ENCODE measurements at places on chromosomes 7 and 10.

DNA sequence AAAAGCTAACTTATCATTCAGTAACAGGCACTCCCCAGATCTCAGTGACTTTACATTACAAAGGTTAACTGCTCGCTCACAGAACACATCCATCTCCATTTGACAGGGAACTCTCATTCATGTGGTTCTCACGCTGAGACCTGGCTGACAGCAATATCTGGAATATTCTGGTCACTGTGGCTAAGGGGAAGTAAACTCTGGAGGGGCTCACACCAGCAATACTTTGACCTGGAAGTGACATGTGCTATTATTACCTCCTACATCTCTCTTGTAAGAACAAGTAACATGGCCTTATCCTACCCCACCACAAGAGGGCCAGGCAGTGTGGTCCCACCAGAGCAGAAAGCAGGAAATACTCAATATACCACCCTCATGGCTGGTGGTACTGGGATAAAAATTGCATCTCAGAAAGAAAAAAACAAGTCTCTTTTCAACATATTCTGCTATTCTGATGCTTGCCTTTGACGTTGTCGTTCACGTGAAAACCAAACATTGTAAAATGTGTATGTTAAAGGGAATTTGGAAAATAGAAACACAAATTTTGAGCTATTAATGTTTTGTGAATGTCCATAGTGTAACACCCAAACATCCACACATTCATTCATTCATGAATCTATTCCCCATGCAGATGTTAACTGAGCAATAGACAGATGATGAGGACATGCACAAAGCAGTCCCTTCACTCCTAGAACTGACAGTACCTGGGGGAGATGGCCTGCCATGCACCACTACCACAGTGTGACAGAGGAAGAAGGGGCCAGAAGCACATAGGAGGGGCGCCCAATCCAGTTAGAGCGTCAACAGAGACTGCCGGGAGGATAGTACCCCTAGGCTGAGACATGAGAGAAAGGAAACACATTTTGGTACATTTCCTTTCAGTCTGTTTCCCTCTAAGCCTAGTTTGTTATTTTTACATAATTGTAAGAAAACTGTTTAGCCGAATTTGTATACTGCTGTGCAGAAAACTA lies 166.0 kb upstream of the SP4 start:
- no peak for DNase-seq

- no peak for DNase-seq
Measured at GRCh38 chr10:89120931-89121763, 86.0 kb downstream of the CH25H start.

DNA sequence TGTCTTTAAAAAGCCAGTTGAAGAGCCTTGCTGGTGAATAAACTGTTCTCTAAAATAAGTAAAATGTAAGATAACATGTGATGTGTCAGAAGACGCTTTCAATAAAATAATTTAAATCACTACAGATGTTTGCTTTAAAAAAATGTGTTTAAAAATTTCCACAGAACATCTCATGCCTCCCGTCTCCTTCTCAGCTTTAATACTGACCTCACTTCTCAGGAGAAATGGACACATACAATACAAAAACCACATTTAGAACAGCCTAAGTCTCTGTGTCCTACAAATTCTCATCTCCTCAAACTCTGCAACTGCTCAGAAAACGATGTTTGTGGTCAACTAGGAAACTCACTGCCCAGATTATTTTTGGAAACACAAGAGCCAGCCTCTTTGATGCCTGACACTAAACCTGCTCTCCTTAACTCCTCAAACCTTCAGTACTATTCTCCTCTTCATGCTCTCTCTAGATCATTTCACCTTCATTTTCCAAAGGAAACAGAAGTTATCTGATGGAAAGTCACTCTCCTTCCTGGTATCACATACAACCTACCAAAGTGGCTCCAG lies 120.3 kb downstream of the ZNF438 start:
- DNase-seq = no peak

- DNase-seq = no peak
Measured at GRCh38 chr10:63257778-63258177, 124.7 kb downstream of the NRBF2 start.

- no peak for DNase-seq
Measured at GRCh38 chr10:80324891-80325364, 31.6 kb downstream of the DYDC1 start.

DNA sequence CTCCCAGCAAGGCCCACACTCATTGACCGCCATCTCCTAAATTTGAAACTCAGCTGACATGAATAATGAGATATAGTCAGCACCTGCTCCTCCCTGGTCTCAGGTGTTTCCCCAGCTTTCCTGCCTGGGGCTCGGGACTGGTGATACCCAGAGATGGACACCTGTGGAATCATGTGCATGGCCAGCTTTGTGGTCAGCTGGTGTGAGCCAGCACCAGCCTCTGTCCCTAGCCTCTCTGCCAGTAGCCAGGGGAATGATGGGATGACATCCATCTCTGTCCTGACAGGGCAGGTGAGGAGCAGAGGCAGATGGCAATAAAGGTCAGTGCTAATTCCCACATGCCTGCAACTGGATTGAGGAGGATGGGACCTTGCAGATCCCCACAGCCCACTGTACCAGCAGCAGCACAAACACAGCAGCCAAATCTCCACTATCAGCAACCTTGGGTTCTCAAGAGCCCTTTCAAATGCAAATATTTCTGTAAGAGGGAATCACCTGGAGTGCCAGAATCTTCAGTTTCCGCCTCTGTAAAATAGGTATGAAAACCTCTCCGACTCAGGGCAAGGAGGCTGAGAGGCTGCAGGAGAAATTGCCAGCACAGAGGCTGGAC lies 329.2 kb upstream of the ZMIZ1 start:
- DNase-seq = no peak

DNA sequence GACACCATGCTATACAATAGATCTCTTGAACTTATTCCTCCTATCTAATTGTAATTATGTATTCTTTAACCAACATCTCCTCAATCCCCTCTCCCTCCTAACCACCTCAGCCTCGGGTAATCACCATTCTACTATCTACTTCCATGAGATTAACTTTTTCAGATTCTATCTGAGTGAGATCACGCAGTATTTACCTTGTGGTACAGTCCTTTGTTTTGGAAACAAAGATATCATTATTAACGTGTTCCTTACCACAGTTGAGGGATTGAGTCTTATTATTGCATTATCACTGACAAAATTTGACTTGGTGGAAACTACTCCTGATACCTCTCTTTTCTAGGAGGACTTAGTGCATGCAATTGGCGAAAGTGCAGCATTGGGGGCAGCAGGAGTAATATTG lies 26.0 kb upstream of the HYAL4 start:
- no peak for DNase-seq

GRCh38 chr10:92530891-92531535 lies 42.9 kb downstream of the IDE start:
- DNase-seq = no peak

DNA sequence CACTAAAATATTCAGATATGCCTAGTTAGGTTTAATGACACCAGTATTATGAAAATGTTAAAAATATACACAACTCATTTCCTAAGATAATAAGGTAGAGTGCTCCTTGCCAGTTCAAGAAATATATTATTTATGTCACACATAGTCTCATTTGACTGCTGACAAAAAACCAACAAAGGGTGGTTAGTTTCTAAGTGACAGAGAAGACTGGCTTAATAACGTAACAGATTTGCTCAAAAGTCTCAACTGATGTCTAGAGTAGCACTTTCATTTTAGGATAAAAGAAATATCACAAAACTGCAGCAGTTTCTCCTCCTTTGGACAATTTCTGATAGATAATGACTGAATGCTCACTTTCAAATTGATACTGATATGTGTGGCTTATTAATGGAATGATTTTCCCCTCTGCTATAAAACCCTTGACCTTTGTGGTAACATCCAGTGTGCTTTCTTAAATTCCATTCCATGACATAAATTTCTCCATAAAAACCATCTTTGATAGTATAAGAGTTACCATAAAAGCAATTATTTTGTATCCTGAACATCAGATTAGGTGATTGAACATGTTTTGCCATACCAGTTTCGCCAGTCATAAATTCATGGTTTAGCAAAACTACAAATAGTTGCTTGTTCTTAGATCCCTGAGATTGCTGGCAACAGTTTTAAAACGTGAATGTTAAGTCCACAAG lies 94.2 kb downstream of the NRBF2 start:
- no peak for DNase-seq

GRCh38 chr7:27159266-27160144 lies 3.0 kb upstream of the HOXA7 start:
- DNase-seq = no peak

DNA sequence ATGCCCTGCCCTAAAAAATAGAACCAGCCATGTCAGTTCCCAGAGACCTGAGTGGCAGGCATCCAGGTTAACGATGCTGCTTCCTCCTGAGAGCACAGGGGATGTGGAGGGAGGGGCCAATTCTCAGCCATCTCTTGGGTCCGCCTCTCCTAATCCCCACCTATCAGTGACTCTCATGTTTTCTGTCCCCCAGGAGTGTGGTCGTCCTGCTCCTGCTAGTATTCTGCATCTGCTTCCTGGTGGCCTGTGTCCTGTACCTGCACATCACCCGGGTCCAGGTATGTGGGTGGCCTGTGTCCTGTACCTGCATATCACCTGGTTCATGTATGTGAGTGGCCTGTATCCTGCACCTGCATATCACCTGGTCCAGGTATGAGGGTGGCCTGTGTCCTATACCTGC lies 105.3 kb downstream of the ADCY1 start:
- DNase-seq = no peak

DNA sequence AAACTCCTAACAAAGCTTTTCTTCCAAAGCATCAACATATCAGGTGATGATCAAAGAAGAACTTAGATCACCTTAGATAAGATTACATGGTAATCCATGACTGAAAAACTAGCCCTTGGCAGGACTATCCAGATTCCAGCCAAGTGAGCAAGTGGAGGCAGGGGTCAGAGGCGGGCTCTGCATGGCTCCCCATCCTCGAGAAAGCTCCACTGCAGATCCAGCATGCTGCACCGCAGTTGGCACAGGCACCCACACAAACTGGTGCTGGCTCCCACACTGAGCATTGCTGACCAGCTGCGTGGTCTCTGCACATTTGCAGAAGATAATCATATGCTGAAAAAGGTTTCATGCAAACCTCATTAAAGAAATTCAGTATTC lies 10.1 kb downstream of the PSAP start:
- DNase-seq = no peak

GRCh38 chr7:150380463-150380862 lies 1.3 kb downstream of the ZNF775 start:
- no peak for DNase-seq

DNA sequence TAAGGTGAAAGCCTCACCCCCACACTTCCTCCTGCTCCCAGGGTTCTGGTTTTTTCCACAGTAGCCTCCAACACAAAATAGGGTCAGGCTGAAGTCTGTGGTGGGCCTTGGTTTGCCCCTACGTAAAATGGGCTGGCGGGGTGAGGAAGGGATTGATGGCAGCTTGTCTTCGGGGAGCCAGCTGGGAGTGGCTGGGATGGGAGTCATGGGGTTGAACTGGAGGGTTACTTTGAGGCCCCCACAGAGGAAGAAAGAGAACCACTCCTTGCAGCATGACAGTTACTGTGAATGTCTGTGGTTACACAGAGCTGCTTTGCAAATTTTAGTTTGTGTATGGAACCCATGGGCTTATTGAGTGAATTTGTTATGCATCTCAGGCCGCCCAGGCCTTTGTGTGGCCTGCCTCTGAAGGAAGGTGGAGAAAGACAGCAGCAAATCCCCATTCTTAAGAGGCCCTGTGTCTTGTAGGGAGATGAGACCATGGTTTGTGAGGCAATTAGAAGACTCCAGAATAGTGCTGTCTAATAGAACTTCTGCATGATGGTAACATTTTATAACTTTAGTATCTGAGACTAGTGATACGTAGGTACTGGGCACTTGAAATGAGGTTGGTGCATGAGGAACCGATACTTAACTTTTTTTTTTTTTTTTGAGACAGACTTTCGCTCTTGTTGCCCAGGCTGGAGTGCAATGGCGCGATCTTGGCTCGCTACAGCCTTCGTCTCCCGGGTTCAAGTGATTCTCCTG lies 8.1 kb downstream of the TRIM8 start:
- no peak for DNase-seq

GRCh38 chr7:2225336-2225735 lies 7.4 kb downstream of the MAD1L1 start:
- DNase-seq = no peak

- no peak for DNase-seq
Measured at GRCh38 chr10:75877877-75878276, 446.5 kb downstream of the LRMDA start.

GRCh38 chr7:38463277-38464225 lies 167.6 kb downstream of the AMPH start:
- no peak for DNase-seq

- DNase-seq = no peak
Measured at GRCh38 chr10:5561704-5562645, 37.2 kb downstream of the CALML3 start.

- DNase-seq = no peak
Measured at GRCh38 chr7:92695308-92696261, 105.4 kb upstream of the FAM133B start.

GRCh38 chr7:124051681-124052377 lies 19.0 kb upstream of the TMEM229A start:
- no peak for DNase-seq

DNA sequence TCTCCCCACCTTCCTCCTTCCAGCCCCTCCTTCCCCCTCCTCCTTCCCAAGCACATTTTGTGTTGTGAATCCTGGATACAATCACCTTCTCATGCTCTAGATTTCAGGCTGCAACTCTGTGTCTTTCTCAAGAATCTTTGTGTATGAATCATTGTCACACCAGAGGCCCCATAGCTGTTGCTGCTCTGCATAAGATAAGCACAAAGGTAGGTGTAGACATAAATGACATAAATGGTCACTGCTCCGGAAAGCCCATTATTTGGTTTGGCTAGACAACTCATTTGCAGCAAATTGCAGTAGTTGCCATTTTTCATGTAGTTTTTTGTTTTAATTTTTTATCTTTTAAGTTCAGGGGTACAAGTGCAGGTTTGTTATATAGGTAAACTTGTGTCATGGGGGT lies 216.3 kb upstream of the NRP1 start:
- no peak for DNase-seq

- DNase-seq = no peak
Measured at GRCh38 chr10:36711361-36711760, 414.0 kb upstream of the ANKRD30A start.

GRCh38 chr7:50534690-50535290 lies 30.4 kb downstream of the DDC start:
- DNase-seq = no peak

GRCh38 chr7:105304040-105304895 lies 84.5 kb downstream of the SRPK2 start:
- DNase-seq = no peak

- DNase-seq = no peak
Measured at GRCh38 chr7:38398725-38399321, 125.4 kb upstream of the TARP start.

DNA sequence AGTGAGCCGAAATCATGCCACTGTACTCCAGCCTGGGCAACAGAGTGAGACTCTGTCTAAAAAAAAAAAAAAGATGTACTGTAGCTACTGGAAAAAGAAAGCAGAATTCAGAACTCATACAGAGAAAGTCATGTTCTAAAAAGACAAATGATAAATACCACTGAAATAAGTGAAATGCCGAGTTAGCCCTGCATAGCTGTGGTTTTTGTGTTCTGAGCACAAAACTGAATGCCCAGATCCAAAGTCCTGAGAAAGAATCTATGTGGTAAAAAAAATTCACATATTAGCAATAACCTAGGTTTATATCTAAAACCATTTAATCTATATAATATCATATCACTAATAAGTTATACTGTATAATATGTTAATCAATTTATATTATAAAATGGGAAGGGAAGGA lies 29.3 kb upstream of the HECW1 start:
- DNase-seq = no peak

- DNase-seq = no peak
Measured at GRCh38 chr7:167976-168791, 24.2 kb upstream of the FAM20C start.

GRCh38 chr7:34756025-34756437 lies 98.0 kb downstream of the NPSR1 start:
- DNase-seq = peak; percentile 87

All from NCI-H1436 treated with DMSO at 0.1 percent for 48 hours (cell line).